ENCODE measurements at places on chromosomes 3 and 15. TPM values are rescaled to one million over a fixed set of nuclear protein-coding genes. Genes with fewer than 3 reads are reported as not detected.

DNAH12 gene
- total RNA-seq, result not detected

CHRFAM7A gene
- 2.3 TPM for total RNA-seq

SSUH2 gene
- total RNA-seq, result not detected

GCNT3 gene
- total RNA-seq, result not detected

DISP2 gene
- total RNA-seq, result 0.15 TPM

GRAMD2A gene
- total RNA-seq, result 0.30 TPM

ATP13A4 gene
- total RNA-seq, result not detected

KNL1 gene
- 18.5 TPM for total RNA-seq

ZMAT3 gene
- total RNA-seq, result 26.0 TPM

RBP2 gene
- not detected for total RNA-seq

SCAMP5 gene
- 9.4 TPM for total RNA-seq

SENP8 gene
- 2.0 TPM for total RNA-seq

GP5 gene
- not detected for total RNA-seq

CLDN18 gene
- total RNA-seq, result not detected

SAMMSON gene
- total RNA-seq, result not detected

CLDN1 gene
- total RNA-seq, result not detected

SNRPN gene
- 221 TPM for total RNA-seq

MAP6D1 gene
- total RNA-seq, result 1.3 TPM

ITIH4 gene
- total RNA-seq, result 0.76 TPM

SLC49A4 gene
- 18.8 TPM for total RNA-seq

OXNAD1 gene
- 12.0 TPM for total RNA-seq

SLC2A2 gene
- total RNA-seq, result not detected

HCLS1 gene
- 55.2 TPM for total RNA-seq

LRTM1 gene
- total RNA-seq, result not detected

ITPKA gene
- total RNA-seq, result 0.65 TPM

GOLGA6B gene
- not detected for total RNA-seq

LIPH gene
- not detected for total RNA-seq

PTPN9 gene
- total RNA-seq, result 15.7 TPM

TIMP4 gene
- not detected for total RNA-seq

RNU6-1 gene
- total RNA-seq, result not detected

OR5K2 gene
- not detected for total RNA-seq

TMEM212 gene
- not detected for total RNA-seq

SERPINI2 gene
- not detected for total RNA-seq

LRRIQ4 gene
- total RNA-seq, result not detected

LMAN1L gene
- total RNA-seq, result not detected

MEIS2 gene
- 40.0 TPM for total RNA-seq

ATP13A5 gene
- not detected for total RNA-seq

STAC gene
- not detected for total RNA-seq

RAB6B gene
- 0.32 TPM for total RNA-seq

CHRM5 gene
- not detected for total RNA-seq

ISL2 gene
- not detected for total RNA-seq

SMCO1 gene
- total RNA-seq, result not detected

PROS1 gene
- 8.1 TPM for total RNA-seq

MFAP1 gene
- 26.6 TPM for total RNA-seq

ASB14 gene
- not detected for total RNA-seq

GOLGA8R gene
- 1.4 TPM for total RNA-seq

OSBPL10 gene
- 15.8 TPM for total RNA-seq

EFHB gene
- total RNA-seq, result not detected

AMT gene
- 0.91 TPM for total RNA-seq
